ENCODE measurements at places on chromosomes 12 and 14.

- no peak for DNase-seq
Observed at GRCh38 chr14:55899531-55899930, 218.7 kb upstream of the PELI2 start.

DNA sequence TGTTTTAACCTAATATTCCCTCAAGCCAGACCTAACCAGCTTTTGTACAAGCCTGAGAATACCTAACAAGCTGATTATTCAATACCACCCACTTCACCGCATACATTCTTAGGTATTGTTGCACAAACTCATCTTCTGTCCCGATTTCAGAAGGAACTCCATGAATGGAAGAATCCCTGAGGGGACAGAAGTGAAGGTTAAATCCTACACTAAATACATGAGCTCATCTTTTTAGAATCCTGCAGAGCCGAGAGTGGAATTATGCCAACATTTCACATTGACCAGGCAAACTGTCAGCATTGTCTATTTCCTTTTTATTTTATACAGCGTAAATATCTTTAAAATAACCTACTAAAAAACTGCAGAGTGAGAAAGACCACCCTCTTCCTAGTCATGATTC lies 140.7 kb upstream of the PRICKLE1 start:
- DNase-seq, result no peak

GRCh38 chr12:127728285-127728684 lies 538.7 kb upstream of the TMEM132C start:
- DNase-seq, result no peak

GRCh38 chr12:41039461-41039860 lies 148.7 kb upstream of the PDZRN4 start:
- DNase-seq, result no peak

DNA sequence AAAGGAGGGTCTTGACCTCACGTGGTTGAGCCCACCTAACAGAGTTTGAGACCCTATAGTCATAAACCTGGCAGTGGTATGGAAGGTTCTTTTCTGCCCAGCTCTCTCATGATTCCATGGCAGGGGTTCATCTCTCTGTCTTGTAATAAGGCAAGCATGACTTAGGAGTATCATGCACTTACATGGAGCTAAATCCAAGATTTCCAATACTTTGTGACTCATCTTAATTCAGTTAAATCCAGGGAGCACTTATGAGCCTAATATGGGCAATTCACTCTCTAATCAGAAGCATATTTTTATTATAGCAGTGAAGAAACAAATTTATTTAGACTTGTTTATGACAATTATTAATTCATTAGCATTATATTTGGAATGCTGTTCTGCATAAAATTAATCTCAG lies 131.8 kb upstream of the CPSF6 start:
- DNase-seq, result no peak

GRCh38 chr14:71290960-71291466 lies 383.8 kb downstream of the PCNX1 start:
- no peak for DNase-seq

DNA sequence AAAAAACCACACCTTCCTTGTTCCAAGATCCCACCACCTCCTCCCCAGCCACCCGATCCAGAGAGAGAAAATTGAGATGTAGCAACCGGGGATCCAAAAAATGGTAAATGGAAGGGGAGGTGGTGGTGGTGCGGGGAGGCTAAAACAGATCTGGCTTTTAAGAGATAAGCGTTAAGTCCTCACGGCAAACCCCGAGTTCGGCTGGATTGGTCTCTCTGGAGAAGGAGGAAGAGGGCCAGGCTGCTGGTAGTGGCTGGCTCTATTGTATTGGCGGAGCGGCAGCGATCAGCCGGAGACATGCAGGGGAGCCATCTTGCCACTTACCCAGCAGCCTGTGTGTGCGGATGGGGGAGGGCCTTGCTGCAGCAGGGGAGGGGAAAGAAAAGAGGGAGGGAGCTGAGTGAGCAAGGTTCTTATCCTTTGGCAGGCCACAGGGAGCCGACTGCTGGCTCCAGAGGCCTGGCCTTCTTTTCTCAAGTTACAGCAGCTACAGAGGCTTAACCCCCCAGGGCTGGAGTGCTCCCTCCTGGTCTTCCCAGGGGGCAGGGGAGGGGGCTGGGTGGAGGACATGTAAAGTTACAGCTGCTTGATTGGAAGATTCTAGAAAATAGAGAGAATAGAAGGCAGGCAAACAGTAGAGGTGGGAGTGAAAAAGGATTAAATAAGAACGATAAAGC lies 14.1 kb upstream of the CDH24 start:
- no peak for DNase-seq

- DNase-seq, result no peak
Observed at GRCh38 chr12:128047266-128048060, 219.5 kb upstream of the TMEM132C start.

DNA sequence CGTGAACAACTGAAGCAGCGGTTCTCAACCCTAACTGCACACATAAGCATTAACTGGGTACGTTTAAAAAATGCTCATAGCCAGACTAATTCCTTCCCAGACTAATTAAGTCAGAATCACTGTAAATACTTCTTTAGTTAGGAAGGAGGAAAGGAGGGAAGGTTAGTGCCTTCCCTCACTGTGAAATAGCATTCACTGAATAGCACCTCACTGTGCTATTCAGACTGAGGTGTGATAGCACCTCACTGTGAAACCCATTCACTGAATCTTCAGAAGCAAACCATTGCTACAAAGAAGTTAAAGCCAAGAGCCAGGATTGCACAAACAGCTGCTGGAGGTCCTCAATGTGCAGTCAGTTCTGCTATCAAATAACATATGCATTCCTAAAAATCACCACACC lies 58.8 kb downstream of the RTN1 start:
- no peak for DNase-seq

DNA sequence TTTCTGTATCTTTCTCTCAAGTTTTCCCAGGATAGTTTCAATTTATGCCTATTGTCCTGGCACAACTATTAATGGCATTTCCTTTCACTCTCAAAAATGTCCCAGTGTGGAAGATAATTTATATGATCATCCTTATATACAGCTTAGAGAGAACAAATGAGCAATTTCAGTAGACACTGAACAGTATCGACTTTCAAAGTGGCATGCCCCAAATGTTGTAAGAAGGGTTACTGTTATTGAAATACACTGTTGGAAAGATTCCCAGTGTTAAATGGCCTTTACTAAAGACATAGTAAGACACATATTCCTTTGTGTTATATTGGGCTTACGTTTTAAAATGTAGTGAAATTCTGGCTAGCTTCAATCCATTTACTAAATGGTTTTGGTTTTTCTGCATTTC lies 202.3 kb upstream of the CDKN3 start:
- no peak for DNase-seq

DNA sequence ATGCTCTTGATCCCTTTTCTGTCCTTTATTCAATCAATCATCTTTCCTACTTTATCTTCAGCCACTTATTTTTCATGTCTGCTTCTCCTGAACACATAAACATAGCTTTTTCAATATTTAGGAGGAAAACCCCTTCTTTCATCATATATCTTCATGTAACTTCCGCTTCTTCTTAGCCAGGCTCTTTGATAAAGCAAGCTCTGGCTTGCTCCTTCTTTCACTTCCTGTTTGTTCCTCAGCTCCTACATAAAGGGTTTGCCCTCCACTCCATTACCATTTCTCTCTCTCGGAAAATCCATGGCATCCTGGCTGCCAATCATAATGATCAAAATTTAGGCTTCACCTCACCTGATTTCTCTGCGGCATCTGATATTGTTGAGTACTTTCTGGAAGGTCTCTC lies 33.7 kb upstream of the HELB start:
- no peak for DNase-seq

GRCh38 chr12:51334764-51335163 lies 10.8 kb upstream of the BIN2 start:
- no peak for DNase-seq

DNA sequence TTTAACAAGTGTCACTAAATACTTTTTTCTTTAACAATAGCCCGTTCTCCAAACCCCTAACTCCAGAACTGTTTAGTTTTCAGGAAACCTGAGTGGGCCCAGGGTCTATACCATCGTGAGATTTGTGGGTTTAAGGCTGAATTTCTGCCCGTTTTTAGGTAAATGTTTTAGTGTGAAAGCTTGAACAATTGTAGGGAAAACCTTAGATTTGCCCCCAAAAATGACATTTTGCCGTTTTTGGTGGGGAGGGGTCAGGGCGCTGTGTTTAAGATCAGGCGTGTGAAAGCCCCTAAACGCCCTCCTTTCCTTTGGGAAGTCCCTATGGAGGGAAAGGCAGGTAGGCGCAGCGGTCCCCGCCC lies 320 bp upstream of the PRPF39 start:
- no peak for DNase-seq

DNA sequence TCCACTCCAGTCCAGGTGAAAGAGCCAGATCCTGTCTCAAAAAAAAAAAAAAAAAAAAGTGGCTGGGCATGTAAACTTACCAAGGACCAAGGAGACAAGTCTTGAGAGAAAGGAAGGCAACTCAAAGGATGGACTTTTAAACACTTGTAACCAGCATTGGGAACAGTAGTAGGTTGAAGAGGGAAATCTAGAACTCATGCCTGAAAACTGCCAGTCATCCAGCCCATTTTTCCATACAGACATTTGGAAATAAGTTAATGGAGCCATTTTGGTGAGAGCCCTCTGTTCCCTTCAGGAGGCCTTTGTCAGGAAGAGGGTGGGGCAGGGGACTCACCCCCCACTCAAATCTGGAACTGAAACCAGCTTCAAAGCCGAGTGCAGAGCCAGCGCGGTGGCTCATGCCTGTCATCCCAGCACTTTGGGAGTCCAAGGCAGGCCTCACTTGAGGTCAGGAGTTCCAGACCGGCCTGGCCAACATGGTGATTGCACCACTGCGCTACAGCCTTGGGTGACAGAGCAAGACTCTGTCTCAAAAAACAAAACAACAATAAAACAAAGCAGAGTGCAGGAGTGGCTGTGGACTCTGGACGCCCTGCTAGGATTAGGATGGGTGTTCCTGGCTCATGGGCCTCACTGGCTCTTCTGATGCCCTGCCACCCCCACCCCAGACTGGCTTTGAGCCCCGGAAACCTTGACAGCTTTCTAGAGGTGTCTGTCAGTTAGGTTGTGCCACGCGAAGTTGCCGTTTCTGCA lies 1.6 kb upstream of the MLXIP start:
- DNase-seq, result no peak

DNA sequence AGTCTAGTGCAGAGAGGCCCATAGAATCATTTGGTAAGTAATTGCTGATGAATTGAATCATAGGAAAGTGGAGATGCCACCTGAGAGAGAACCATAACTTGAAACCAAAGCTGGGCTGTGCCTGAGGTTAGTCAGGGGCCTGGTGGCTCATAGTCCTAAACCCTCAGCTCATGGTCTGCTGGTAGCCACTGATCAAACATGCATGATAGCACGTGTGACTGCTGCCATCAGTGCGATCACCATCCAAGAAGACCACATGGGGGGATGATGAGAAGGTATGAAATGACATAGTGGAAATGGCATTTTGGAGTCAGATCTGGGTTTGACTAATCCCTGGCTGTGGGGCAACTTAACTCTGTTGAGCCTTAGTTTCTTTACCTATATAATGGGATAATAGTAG lies 190.5 kb downstream of the CACNA1C start:
- no peak for DNase-seq

GRCh38 chr12:22598141-22598762 lies 26.7 kb upstream of the ETNK1 start:
- no peak for DNase-seq

DNA sequence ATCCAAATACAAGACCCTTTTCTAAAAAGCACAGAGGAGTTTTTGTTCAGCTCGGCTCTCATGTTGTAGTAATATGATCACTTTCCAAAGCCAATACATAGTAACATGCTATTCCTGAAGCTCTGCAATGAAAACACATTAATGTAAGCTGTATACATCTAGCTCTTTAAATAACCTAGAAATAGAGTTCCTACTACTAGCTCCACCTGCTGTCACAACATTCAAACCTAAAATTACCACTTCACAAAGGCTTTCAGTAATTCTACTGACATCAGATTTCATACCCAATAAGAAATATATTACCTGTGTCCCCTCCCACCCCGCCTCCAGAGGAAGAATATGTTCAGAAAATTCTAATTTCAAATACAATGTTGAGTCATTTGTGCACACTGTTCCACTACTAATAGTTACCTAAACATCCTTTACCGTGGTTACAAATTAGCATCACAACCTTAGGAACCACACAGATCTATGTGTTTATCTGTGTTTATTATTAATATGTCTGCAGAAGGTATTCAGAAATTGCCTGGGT lies 17.8 kb downstream of the EFCAB11 start:
- DNase-seq, result no peak

DNA sequence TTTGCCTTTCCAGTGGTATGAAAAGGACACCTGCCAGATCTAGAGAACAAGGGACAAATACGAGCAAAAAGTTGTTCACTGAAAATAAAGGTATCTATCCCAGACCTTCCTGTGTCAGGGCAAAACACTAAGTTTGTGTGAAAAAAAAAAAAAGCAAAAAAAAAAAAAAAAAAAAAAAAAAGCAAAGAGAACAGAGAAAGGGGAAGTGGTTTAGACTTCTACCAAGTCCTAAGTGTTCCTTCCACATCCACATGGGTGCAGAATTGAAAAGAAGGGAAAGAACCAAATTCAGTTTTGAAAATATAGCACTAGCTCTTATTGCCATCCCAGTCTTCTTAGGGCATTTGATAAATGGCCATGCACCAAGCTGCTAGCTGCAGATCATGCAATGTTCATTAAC lies 41.7 kb downstream of the ZCRB1 start:
- no peak for DNase-seq

- no peak for DNase-seq
Observed at GRCh38 chr14:91778217-91778616, 46.3 kb upstream of the CATSPERB start.

DNA sequence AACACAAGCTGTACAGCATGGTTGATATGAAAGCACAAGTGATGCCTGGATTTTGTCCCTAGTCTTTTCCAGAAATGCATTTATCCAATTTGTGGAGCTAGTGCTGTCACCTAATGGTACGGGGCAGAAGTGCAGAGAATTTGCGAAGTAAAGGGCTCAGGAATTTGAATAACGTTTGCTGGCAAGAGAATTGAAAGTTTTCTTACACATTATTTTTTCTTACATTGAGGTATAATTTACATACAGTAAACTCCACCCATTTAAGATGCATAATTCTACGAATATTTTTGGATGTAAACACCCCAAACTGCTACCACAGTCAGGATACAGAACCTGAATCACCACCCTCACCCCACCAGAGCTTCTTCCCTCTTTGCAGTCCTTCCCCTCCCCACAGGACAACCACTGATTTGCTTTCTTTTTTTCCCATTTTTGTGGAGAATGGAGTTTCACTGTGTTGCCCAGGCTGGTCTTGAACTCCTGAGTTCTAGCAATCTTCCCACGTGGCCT lies 3.5 kb downstream of the AICDA start:
- no peak for DNase-seq

GRCh38 chr12:61991661-61992060 lies 268.5 kb upstream of the USP15 start:
- DNase-seq, result no peak

Data from cortex of kidney (tissue), 1 donor.